D341Med (cell line): ENCODE measurements at places on chromosomes 11 and 22.
A peak's percentile ranks its signal among the peaks of the same experiment; 100 is the strongest.

GRCh38 chr22:25358421-25359170 is 139.2 kb downstream of the CRYBB2 start:
- no peak for DNase-seq

- no peak for DNase-seq
Observed at GRCh38 chr11:8928981-8929615, 3.6 kb downstream of the C11orf16 start.

DNA sequence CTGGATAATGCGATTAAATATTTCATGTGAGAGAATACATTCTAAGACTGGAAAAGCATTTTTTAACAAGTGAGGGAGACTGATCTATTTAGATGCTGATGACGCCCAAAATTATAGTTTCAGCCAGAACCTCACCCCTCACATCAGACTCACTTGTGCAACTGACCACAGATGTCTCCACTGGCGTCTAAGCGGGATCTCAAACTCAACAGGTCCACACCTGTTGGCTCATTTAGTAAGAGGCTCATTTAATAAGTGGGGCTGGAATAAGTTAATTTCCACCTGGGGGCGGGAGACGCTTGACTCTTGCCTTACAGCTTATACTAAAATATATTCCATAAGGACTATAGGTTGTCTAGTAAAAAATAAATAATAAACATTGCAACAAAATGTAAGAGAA is 47.5 kb downstream of the MORC2 start:
- DNase-seq, result peak; percentile 28

DNA sequence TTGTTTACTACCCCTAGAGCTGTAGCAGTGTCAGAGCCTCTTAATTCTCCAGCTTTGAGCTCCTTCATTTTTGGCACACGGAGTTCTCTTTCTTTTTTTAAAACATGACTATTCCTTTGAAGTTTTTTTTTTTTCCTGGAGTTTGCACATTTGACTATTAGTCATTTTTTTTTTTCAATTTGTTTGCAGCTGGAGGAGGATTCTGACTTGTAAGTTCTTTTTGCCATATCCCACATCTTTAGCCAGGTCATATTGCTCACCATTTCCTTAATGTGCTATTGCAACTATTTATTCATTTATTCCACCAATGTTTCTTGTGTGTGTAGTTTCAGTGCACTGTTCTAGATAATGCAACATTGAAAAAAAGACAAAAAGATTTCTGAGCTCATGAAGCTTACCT is 166.3 kb upstream of the ARHGAP20 start:
- DNase-seq, result no peak

DNA sequence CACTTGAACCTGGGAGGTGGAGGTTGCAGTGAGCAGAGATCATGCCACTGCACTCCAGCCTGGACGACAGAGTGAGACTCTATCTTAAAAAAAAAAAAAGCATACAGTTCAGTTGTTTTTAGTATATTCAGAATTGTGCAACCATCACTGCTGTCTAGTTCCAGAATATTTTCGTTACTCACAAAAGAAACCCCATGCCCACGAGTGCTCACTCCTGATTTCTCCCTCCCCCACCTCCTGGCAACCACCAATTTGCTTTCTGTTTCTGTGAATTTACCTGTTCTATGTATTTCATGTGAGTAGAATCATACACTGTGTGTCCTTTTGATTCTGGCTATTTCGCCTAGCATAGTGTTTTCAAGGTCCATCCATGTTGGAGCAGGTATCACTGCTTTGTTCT is 24.8 kb downstream of the PTPRJ start:
- no peak for DNase-seq

- DNase-seq, result peak; percentile 40
Observed at GRCh38 chr11:36792996-36793914, 195.2 kb upstream of the RAG2 start.

DNA sequence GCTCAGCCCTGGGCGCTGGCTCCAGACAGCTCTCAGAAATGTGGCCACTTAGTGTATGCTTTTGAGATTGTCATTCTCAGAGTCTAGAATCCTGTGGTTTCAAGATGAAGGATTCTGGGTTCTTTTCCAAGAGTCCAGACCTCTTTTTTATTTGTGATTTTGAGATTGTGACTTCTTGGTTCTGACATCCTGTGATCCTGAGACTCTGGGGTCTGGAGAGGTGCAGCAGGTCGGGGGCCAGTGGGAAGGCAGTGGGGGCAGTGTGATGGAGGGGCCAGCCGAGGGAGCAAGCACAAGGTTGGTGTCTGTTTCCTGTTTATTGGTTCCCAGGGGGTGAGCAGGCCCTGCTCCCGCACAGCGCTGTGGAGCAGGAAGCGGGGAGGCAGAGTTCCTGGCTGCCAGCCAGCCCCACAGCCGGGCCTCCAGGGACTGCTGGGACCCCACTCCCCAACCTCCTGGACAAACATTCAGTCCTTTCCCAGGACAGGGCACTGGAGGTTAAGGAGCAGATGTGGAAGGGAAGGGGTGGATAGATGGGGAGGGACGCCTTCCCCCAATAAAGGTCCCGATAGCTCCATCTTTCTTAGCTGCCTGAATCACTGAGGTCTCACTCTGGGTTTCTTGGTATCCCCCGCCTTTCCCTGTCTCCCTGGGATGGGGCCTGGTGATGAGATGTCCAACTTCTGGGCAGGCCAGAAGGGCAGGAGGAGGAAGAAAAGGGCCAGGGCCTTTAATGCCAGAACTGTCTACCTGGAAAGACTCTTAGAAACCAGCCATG is 13.7 kb downstream of the ARHGEF17 start:
- no peak for DNase-seq

DNA sequence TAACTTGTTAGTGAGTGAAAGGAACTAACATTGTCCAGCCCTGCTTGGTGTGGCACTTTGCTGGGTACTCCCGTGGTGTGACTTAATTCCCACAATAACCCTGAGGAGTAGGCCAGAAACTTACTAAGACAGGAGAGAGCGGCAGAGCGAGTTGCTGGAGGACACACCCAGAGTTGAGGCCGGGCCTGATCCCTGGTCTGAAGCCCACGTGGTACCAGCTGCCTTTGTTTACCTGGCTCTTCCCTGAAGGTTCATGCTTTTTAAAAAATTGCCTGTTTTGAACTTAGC is 594 bp downstream of the MPST start:
- DNase-seq, result no peak
